ENCODE measurements at places on chromosomes 3 and 15.

DNA sequence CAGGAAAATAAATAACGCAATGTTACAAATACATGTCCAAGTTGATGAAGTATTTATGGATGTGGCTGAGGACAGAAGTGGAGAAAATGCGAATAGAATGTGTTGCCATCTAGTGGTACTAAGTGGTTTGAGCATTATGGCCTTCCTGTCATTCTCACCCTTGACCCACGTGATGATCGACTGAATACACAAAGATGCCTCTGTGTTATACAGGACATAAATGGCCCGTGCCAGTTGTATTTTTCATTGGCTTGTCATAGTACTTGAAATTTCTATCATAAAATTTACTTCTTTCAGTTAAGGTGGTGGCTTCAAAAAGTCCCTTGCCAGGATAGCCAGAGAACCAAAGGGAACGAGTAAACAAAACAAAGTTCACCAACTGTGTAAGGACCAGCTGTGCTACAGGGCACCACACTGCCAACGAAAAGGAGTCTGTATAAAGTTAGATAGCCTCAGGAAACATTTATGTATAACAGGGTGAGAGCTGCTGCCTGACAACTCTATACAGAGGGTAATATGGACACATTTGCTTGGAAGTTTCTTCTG is 103.7 kb downstream of the MYH15 start:
- DNase-seq: no peak

- no peak for DNase-seq
These were observed 41.1 kb downstream of the TNFAIP8L3 start for GRCh38 chr15:51053571-51053970.

GRCh38 chr3:179244878-179245277 is 6.0 kb downstream of the KCNMB3 start:
- DNase-seq: no peak

GRCh38 chr15:56913241-56913640 is 5.2 kb upstream of the TCF12 start:
- DNase-seq: no peak

DNA sequence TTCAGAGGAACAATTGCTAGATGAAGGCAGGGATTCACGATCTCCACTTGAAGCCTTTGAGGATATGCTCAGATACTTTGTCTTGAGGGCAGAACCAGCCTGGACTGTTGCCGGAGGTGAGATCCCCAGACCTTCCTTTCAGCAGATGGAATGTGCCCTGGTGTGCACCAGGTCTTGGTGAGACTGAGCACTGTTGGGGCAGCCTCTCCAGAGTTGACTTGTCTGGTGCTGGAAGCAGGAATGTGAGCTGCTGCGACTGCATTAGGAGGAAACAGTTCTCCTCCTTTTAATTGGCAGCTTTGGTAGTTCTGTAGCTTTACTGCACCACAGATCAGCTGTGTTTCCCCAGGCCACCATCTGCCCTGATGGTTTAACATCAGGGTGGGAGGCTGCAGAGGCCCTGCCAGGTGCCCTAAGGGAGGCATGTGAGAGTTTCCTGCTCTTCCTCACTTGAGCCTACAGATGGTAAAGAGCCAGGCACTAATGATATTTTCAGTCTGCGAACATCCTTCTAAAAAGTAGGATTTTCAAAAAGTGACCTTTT is 58.5 kb downstream of the CTDSPL start:
- no peak for DNase-seq

GRCh38 chr3:183845608-183846288 is 20.4 kb upstream of the MAP6D1 start:
- no peak for DNase-seq

DNA sequence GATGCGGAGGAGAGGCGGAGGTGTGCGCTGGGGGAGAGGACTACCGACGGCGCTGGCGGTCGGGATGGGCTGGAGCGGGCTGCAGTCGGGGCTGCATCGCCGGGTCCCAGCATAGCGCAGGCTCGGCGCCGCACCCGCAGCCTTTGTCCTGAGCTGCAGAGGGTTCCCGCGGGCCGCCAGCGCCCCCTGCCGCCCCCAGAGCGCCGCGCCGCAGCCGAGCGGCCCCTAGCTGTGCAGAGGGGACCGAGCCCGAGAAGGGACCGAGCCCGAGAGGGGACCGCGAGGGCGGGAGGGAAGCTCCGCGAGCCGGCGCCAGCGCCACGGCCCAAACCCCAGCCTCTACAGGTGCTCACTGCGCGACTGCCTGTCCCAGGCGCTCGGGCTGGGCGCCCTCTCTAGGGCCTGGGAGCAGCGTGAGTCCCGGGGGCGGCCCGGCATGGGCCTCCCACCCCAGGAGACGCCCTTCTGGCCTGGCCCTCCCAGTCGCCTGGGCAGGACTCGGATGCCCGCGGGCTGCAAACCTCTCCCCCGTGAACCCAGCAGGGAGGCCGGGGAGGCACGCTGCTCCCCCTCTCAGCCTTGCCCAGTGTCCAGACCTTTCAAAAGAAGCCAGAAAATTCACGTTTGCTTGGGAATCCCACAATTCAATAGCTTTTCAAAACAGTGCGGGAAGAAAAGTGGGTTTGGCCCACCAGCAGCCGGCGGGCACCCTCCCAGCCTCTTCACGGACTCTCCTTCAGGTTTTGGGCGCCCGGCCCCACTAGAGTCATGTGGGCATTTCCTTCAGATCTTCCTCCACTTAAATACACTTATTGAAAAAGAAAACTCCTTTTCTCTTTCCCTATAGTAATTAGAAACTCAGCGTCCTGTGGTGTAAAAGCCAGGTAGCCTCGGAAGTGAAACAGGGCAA is 134.7 kb downstream of the TPRA1 start:
- peak; percentile 12 for DNase-seq

DNA sequence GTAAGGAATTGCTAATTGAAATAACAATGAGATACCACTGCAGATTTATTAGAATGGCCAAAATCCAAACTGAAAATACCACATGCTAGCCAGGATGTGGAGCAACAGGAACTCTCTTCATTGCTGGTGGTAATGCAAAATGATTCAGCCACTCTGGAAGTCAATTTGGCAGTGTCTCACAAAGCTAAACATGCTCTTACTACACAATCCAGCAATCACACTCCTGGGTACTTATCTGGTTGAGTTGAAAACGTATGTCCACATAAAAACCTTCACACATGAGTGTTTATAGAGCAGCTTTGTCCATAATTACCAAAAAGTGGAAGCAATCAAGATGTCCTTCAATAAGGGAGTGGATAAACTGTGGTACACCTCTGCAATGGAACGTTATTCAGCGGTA is 113.3 kb downstream of the SMAD6 start:
- no peak for DNase-seq

DNA sequence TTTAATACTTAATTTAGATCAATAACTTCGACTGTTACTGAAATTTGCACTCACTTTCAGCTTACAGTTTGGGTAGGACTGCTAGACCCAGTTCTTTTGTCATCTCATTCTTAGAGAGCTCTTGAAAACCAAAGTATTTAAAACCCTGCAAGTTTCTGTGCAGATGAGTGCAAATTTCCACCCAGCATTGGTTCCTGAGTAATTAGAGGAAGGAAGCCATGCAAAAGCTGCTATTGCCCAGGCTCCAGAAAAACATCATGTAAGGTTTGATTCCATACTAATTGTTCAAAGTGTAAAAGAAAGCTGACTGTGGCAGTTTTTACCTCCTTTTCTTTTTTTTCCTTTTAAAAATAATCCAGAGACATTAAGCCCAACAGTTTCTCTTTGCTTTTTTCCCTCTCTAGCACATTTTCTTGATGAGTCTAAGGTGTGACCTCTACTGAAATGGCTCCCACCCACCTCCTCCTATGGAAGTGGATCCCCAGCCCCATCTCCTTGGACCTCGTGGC is 30.3 kb downstream of the ABHD2 start:
- no peak for DNase-seq

- no peak for DNase-seq
These were observed 268.7 kb upstream of the THRB start for GRCh38 chr3:24763393-24763792.

GRCh38 chr15:29917600-29918597 is 95.6 kb upstream of the TJP1 start:
- no peak for DNase-seq

DNA sequence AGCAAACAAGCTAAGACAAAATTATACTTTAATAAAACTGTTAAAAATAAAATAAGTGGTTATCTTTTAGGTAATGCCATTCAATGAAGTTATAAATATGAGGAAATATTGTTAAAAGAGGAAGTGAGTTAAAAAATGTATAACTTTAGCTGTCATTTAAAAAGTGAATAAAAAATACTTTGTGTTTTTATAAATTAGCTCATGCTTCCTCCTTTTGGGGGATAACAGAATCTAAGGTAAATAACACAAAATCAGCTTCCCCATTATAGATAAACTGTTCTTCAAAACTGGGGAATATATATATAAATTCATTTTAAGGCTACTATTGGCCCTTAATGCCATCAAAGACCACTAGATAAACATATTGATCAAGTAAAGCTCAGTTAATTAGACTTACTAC is 113.7 kb upstream of the AADACL2 start:
- DNase-seq: no peak

DNA sequence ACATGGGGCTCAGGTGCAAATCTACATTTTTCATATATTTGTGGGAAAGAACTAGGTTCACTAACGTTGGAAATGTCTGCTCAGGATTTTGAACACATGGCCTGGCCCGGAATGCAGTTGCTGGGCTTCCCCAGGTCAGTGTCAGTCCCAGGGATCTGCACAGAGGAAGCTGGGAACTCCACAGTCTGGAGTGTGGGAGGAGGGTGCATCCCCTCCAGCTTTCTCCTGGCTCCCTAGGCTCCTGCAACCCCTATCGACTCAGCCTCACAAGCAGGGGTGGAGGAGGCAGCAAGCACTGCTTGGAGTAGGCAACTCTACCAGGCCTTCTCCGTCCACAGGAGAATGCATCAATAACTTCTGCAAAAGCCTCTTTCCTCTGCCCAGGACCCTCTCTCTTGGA is 30.1 kb upstream of the HCN4 start:
- no peak for DNase-seq

GRCh38 chr15:68399096-68400065 is 32.6 kb downstream of the ITGA11 start:
- DNase-seq: no peak

GRCh38 chr15:52180196-52180835 is 10.9 kb downstream of the GNB5 start:
- DNase-seq: no peak

GRCh38 chr3:74027121-74027520 is 402.4 kb upstream of the PDZRN3 start:
- no peak for DNase-seq

- DNase-seq: no peak
These were observed 4.4 kb downstream of the INSYN1 start for GRCh38 chr15:73748730-73749129.

DNA sequence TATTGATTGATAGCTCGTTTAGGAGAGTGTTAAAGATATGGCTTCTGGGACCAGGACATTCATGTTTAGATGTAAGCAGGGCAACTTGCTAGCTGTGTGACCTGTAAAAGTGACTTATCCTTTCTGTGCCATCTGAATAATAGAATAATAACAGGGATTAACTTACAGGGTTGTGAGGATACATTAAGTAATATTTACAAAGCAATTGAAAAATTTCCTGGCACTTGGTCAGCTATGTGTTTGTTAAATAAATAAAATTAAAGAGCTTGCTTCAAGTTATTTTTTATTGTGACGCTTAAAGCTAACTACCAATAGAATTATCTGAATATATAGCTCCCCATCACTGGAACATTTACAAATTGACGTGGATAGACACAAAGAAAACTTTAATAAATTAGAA is 287.9 kb upstream of the CDIN1 start:
- DNase-seq: no peak

- DNase-seq: no peak
These were observed 32.0 kb downstream of the PIK3CA start for GRCh38 chr3:179179979-179180759.

GRCh38 chr3:48088056-48088748 is 72.0 kb upstream of the MAP4 start:
- no peak for DNase-seq

- DNase-seq: no peak
These were observed 61.5 kb downstream of the CHRD start for GRCh38 chr3:184441202-184441900.

DNA sequence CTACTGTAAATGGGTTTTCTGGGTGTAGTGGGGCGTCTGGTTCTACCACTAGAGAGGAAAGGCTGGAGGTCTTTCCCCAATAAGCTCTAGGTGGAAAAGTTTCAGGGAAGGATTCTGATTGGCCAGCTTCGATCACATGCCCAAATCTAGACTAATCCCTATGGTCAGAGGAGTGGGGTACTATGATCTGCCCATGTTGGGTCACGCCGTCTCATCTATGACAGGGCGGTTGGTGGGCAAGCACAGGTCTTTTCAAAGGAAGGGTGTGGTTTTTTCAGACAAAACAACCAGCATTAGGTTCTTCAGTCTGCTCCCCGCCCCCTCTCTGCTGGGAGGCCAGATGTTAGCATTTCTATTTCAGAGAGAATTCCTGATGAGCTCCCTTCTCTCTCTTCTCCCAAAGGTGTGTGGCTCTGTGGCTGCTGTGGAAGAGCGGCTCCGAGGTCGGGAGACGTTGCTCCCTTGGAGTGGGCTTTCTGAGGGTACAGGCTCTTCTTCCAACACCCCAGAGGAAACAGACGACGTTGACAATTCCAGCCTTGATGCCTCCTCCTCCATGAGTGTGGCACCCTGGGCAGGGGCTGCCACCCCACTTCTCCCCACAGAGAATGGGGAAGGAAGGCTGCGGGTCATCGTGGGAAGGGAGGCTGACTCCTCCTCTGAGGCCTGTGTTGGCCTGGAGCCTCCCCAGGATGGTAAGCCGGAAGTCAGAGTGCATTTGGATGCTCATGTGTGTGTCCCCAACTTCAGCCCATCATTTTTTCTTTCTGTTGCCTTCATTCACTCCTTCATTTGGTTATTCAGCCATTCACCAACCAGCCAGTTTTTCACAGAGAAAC is 9.7 kb upstream of the TATDN2 start:
- no peak for DNase-seq

DNA sequence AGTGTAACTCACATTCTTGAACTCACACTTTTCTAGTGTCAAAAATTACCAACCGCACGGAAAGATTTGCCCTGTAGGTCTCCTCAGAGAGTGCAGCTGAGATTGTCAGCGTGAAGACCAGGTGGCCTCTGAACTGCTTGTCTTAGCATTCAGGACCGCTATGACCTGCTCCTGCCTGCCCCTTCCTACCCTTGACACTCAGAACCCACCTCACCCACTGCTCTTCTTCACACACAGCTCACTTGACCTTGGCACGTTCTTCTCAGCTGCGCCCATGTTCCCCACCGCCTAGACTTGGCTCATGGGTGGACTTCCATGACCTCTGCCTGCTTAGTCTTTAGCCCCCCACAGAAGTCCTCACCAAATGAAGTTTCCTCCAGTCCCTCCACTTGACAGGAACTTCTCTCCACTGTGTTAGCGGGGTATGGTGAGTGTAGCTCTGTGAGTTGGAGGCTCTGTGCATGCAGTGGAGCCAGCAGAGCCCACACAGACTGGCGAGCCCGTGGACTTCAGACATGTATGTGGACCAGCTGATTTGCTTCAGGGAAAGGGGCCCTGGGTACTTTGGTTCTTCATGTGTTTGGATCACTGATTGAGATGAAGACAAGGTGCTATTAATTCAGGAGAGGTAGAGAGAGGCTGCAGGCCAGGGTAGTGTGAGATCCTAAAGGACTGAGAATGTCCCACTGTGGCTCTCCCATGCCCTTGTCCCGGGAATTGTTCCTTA is 221.3 kb downstream of the OPA1 start:
- no peak for DNase-seq

- no peak for DNase-seq
These were observed 529.8 kb downstream of the MAGI1 start for GRCh38 chr3:65508750-65509422.

GRCh38 chr3:129553171-129553570 is 10.2 kb downstream of the H1-8 start:
- DNase-seq: no peak

- no peak for DNase-seq
These were observed 12.4 kb upstream of the SOX2 start for GRCh38 chr3:181699171-181699903.

- no peak for DNase-seq
These were observed 292.3 kb downstream of the ADAMTS17 start for GRCh38 chr15:100049483-100049882.

All from stimulated activated CD8-positive, alpha-beta memory T cell treated with anti-CD3 and anti-CD28 coated beads, Interleukin-15, amount 100 ng/mL, for 1 hour (primary cell).